ENCODE measurements at places on chromosomes 11 and 22. TPM values are rescaled to one million over a fixed set of nuclear protein-coding genes. Genes with fewer than 3 reads are reported as not detected.

GRCh38 chr11:28072321-28072720, 35.6 kb downstream of the KIF18A start:
- H3K4me1 ChIP-seq = no peaks in the 10 kb centered on the region
- no peak overlapping the region for H3K4me3 ChIP-seq
- H3K27me3 ChIP-seq = no peaks in the 10 kb centered on the region
- no peak overlapping the region for H3K27ac ChIP-seq

The PARVA gene
- total RNA-seq = 32.1 TPM

The ENTHD1 gene
- total RNA-seq = 0.10 TPM

The SELENOM gene
- total RNA-seq = 85.1 TPM

- H3K4me1 ChIP-seq = peaks cover 6% of the 10 kb centered on the region
- peaks cover 8% of the 10 kb centered on the region for H3K36me3 ChIP-seq
- no peaks in the 10 kb centered on the region for H3K27me3 ChIP-seq
- H3K4me3 ChIP-seq = no peak overlapping the region
- no peak overlapping the region for H3K27ac ChIP-seq
These were observed 139.9 kb downstream of the SHANK2 start for GRCh38 chr11:71112454-71112853.

DNA sequence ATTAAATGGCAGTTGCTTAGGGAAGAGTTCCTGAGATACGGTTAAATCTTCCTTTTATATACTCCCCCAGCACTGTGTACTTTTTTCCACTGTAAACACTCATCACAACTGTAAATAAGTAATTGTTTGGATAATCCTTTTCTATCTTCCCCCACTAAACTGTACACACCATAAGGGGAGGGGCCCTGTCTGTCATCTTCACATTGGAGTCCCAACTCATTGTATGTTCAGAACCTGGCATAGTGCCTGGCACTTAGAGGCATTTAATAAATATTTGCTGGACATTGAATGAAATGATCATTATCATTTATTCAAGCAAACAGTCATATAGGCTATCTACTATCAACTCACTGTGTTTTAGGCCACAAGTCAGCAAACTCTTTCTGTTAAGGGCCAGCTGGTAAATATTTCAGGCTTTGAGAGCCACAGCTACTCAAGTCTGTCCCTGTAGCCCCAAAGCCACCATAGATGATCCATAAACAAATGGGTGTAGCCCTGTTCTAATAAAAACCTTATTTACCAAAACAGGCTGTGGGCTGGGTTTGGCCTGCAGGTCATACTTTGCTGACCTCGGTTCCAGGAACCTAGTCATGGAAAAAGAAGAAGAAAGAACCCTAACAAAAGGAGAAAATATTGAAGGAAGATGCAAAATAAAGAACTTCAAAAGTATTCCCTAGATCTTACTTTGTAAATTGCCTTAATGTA, 70.0 kb downstream of the AMOTL1 start:
- H3K36me3 ChIP-seq = no peaks in the 10 kb centered on the region
- no peak overlapping the region for H3K4me3 ChIP-seq
- H3K27me3 ChIP-seq = no peaks in the 10 kb centered on the region
- no peak for DNase-seq

GRCh38 chr22:50531546-50531961, 1.7 kb upstream of the TYMP start:
- peak overlapping the region; percentile 9 for H3K4me3 ChIP-seq
- H3K36me3 ChIP-seq = peaks cover 8% of the 10 kb centered on the region
- peak overlapping the region; percentile 33 for H3K27ac ChIP-seq
- DNase-seq = no peak
- peaks cover 46% of the 10 kb centered on the region for H3K4me1 ChIP-seq

GRCh38 chr11:129215506-129216245, 23.6 kb upstream of the ARHGAP32 start:
- DNase-seq = no peak
- H3K36me3 ChIP-seq = no peaks in the 10 kb centered on the region
- no peaks in the 10 kb centered on the region for H3K4me1 ChIP-seq
- no peak overlapping the region for H3K27ac ChIP-seq
- no peak overlapping the region for H3K4me3 ChIP-seq

DNA sequence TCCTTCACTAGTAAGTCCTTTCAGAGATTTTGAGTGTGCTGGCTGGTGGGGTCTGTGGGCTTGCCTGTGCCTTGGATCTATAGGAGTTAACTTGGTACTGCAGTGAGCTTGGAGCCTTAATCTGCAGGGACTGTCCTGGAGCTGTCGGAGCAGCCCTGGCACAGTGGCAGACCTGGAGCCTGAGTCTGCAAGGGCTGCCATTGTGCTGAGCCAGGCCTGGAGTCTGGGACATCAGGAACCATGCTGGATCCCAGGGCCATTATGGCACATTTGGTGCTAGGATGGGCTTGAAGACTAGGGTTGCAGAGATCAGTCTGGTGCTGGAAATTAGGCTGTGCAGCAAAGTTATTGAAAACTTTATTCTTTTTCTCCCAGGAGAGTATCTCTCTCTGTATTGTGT, 665.4 kb downstream of the METTL15 start:
- H3K36me3 ChIP-seq = no peaks in the 10 kb centered on the region
- H3K4me1 ChIP-seq = no peaks in the 10 kb centered on the region
- H3K27ac ChIP-seq = no peak overlapping the region
- DNase-seq = no peak
- H3K4me3 ChIP-seq = no peak overlapping the region

The KDM4E gene
- total RNA-seq = not detected

- H3K36me3 ChIP-seq = peaks cover 24% of the 10 kb centered on the region
- peaks cover 49% of the 10 kb centered on the region for H3K4me1 ChIP-seq
- H3K27ac ChIP-seq = peak overlapping the region; percentile 35
- H3K4me3 ChIP-seq = no peak overlapping the region
- peak; percentile 94 for DNase-seq
These were observed 23.4 kb downstream of the ARFGAP2 start for GRCh38 chr11:47152953-47153950.

DNA sequence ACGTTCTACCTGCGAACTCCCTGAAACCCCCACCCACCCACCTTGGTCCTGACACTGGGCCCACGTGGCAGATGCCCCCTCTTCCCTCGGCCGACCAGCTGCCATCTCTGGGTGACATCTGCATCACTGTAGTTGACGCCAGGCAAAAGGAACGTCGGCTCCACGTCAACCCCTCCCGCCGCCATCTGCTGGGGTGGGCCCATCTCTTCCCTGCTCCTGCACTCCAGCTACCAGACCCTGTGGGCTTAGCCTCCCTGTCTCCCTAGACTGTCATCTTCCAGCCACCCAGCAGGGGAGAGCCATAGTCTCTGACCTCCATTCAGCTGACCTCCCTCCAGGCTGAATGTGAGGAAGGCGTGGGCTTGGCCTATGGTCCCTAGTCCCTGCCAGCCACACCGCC, 21.4 kb downstream of the CHID1 start:
- peaks cover 93% of the 10 kb centered on the region for H3K36me3 ChIP-seq
- H3K27ac ChIP-seq = no peak overlapping the region
- DNase-seq = no peak
- H3K27me3 ChIP-seq = no peaks in the 10 kb centered on the region
- peaks cover 48% of the 10 kb centered on the region for H3K4me1 ChIP-seq
- H3K4me3 ChIP-seq = no peak overlapping the region

GRCh38 chr22:38707984-38708383, 2.2 kb downstream of the GTPBP1 start:
- H3K27ac ChIP-seq = no peak overlapping the region
- H3K27me3 ChIP-seq = no peaks in the 10 kb centered on the region
- peaks cover 7% of the 10 kb centered on the region for H3K36me3 ChIP-seq
- DNase-seq = no peak
- no peaks in the 10 kb centered on the region for H3K4me1 ChIP-seq
- no peak overlapping the region for H3K4me3 ChIP-seq

DNA sequence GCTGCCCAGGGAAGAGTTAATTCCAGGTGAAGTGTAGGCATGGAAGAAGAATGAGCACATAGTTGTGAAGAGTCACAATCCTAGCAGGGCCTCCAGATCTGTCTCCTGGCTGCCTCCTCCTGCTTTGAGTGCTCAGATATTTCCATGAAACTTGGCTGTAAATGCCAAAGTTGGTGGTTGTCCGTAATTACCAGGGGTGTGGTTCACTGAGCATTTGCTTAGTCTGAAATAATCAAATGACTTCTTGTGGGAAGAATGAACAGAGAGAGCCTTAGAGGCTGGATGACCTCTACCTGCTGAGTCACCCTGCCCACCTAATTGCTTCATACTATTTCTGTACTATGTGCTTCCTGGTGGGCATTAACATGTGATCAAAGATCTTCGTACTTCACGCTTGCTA, 50.9 kb downstream of the APIP start:
- H3K36me3 ChIP-seq = no peaks in the 10 kb centered on the region
- no peak for DNase-seq
- H3K27me3 ChIP-seq = no peaks in the 10 kb centered on the region
- no peaks in the 10 kb centered on the region for H3K4me1 ChIP-seq

The WT1 gene
- total RNA-seq = 0.11 TPM

The PDE2A gene
- total RNA-seq = 11.5 TPM

DNA sequence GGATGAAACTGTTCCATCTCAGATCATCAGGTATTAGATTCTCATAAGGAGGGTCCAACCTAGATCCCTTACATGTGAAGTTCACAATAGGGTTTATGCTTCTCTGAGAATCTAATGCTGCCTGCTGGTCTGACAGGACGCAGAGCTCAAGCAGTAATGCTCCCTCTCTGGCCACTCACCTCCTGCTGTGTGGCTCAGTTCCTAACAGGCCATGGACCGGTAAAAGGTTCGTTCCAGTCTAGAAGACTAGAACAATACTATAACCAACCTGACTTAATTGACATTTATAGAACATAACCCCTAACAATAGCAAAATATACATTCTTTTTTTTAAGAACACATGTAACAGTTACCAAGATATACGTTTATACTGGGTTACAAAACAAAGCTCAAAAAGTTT, 45.8 kb downstream of the ATG16L2 start:
- H3K27me3 ChIP-seq = no peaks in the 10 kb centered on the region
- H3K36me3 ChIP-seq = peaks cover 3% of the 10 kb centered on the region
- no peak overlapping the region for H3K4me3 ChIP-seq
- no peak overlapping the region for H3K27ac ChIP-seq
- DNase-seq = no peak

The GUCY1A2 gene
- 79.5 TPM for total RNA-seq

- H3K27ac ChIP-seq = no peak overlapping the region
- no peak for DNase-seq
- no peak overlapping the region for H3K4me3 ChIP-seq
- H3K36me3 ChIP-seq = no peaks in the 10 kb centered on the region
- H3K4me1 ChIP-seq = no peaks in the 10 kb centered on the region
- no peaks in the 10 kb centered on the region for H3K27me3 ChIP-seq
These were observed 245.3 kb downstream of the FAM76B start for GRCh38 chr11:95544095-95544856.

The MMP27 gene
- not detected for total RNA-seq

GRCh38 chr11:27280140-27280539, 82.9 kb downstream of the CCDC34 start:
- no peak for DNase-seq
- no peaks in the 10 kb centered on the region for H3K27me3 ChIP-seq
- no peak overlapping the region for H3K4me3 ChIP-seq
- H3K27ac ChIP-seq = no peak overlapping the region
- H3K36me3 ChIP-seq = no peaks in the 10 kb centered on the region

DNA sequence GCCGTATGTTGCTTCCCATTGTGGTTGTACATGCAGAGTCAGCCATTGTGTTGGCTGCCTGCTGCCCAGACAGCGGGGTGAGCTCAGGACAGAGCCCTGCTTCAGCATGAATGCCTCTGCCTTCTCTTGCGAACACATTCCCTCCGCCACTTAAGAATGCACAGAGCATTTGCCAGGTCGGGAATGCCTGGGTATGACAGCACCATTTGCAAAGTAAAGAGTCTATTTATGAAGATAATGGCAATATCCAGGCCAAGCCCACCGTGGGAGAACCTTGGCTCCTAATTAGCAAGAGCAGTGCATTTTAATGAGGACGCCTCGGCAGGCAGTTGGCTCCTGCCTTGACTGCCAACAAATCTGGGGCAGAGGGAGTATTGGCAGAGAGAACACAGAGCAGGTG, 62.5 kb upstream of the SORL1 start:
- H3K27me3 ChIP-seq = no peaks in the 10 kb centered on the region
- DNase-seq = peak; percentile 93
- H3K36me3 ChIP-seq = no peaks in the 10 kb centered on the region
- peaks cover 7% of the 10 kb centered on the region for H3K4me1 ChIP-seq

The OSBP2 gene
- total RNA-seq = 22.5 TPM
